ENCODE measurements at places on chromosomes 5 and 9.

DNA sequence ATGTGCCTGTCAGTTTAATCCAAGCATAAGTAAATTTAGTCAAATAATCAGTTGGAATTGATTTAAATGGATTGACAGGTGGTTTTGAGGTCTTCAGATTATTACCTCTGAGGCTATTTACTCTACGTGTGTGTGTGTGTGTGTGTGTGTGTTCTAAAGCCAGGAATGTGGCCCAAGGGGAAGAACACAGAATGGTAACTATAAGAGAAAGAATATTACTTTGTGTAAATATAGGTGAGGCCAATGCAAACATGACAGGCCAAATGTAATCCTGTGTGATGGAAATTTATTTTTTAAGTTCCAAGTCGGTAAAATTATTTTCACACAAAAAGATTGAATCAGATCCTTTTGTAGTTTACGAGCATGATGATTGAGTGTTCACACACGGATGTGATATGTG is 390.0 kb downstream of the PLK2 start:
- no peak for DNase-seq

DNA sequence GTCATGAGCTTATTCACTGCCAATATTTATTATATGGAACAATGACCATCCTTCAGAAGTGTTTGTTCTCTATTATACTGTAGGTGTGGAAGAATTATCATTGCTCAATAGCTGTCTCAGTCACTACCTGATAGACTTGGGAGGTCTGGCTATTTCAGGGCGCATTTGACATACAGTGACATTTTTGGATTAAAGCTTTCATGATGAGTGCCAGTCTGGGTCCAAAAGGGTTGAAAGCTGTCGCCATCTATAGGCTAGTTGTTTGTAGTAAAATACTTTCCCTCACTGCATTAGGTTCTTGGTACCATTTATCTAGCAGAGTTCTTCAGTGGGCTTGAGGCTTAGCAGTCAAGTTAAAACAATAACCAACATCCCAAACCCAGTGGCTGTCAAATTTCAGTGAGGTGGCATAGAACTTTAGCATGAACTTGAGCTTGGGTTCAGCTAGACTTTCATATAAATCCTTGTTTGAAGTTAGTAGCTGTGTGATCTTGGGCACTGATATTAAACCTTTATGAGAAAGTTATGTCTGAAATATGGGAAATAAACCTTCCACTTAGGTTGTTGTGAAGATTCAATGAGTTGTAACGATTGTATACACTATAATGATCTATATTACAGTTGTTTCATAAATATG is 110.5 kb upstream of the CDKN2B start:
- DNase-seq, result no peak

GRCh38 chr9:19754921-19755320 is 33.9 kb downstream of the SLC24A2 start:
- no peak for DNase-seq

GRCh38 chr5:175534070-175534932 is 55.9 kb downstream of the SFXN1 start:
- DNase-seq, result peak; percentile 75

GRCh38 chr5:15290953-15291352 is 209.0 kb upstream of the FBXL7 start:
- no peak for DNase-seq

DNA sequence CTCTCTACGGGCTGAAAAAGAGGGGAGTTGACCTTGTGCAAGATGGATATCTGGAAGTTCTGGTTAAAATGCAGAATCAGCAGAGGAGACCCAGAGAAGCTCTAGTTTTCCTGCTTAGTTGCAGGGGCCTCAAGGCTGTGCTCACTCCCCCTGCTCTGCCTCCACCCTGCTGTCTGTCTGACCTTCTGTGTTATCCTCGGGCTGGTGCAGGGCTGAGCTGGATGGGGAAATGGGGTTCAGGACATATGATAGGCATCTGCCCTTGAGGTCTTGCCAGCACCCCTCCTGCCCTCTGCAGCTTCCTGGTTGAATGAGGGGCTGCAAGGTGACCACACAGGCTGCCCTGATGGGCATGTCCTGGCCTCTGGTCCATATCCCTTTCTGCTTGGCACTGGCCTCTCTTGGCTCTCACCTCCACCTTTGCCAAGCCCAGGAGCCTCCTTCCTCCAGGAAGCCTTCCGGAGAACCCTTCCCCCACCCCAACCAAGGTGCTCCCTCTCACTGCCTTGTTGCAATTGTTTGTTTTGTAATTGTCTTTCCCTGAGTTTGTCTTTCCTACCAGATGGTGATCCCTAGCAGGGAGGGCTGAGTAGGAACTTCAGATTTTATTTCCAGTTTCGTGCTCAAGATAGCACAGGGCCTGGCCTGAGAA is 1.3 kb downstream of the TMEM268 start:
- no peak for DNase-seq

DNA sequence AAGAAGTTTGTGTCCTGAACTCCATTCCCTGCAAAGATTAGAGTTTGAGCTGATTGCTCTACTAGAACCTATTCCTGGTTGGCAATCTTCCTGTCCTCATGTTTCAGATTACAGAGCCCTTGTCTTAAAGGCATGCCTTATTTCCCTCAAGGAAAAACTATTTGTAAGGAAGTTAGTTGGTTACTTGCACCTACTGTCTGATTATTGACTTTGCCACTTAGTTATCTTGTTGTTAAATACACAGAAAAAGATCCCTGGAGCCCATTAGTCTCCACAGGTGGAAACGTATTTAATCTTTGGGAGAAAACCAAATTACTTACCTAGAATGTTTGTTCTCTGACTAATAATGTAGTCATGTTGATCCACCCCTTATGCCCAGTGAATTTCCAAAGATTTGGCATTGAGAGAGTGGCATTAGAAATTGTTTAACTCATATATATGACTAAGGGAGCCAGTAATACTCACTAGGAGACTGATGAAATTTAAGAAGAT is 132.3 kb upstream of the ELL2 start:
- DNase-seq, result no peak

- DNase-seq, result no peak
Observed at GRCh38 chr5:105812304-105812703, 1858.4 kb downstream of the EFNA5 start.

DNA sequence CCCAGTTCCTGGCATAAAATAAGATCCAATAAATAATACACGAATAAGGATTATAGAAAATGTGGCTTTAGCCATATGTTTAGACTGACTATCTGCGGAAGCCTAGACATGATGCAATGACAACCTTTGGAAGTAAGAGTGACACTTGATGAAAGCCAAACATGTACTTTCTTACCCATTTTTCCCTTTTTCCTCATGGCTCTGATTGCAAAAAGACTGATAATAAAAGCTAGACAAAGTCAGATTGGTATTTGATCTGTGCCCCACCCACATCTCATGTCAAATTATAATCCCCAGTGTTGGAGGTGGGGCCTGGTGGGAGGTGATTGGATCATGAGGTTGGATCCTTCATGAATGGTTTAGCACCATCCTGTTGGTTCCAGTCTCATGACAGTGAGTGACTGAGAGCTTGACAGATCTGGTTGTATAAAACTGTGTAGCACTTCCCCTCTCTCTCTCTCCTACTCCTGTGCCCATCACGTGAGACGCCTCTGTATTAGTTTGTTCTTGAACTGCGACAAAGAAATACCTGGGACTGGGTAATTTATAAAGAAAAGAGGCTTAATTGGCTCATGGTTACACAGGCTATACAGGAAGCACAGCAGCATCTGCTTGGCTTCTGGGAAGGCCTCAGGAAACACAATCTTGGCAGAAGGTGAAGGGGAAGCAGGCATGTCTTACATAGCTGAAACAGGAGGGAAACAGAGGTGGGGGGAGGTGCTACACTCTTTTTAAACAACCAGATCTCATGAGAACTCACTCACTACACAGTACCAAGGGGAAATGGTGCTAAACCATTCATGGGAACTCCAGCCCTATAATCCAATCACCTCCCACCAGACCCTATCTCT is 243.4 kb upstream of the PIK3R1 start:
- no peak for DNase-seq

- DNase-seq, result no peak
Observed at GRCh38 chr5:113128082-113128481, 151.5 kb downstream of the DCP2 start.

DNA sequence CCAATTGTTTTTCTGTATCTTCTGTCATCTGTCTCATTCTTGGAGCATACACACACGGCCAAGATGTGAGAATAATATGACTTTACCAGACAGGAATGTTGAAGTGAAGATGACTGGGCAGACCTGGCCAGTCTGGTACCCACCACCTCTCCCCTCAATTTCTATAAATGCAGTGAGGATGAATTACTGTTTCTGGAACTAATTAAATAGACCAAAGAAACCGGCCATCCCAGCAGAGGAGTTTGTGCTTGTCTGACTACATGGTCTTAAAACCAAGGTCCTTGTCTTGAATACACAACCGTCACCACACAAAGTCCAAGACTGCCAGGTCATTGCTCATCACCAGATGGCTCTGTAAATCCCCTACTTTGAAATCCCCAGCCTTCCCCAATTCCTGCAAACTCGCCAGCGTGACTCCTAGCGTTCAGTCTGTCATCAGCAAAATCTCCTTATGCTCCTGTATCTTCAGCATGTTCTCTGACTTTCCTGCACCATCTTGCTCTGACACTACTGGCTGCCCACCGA is 147.2 kb downstream of the PDE4D start:
- DNase-seq, result no peak

GRCh38 chr9:112601636-112602035 is 115.0 kb downstream of the KIAA1958 start:
- DNase-seq, result no peak

DNA sequence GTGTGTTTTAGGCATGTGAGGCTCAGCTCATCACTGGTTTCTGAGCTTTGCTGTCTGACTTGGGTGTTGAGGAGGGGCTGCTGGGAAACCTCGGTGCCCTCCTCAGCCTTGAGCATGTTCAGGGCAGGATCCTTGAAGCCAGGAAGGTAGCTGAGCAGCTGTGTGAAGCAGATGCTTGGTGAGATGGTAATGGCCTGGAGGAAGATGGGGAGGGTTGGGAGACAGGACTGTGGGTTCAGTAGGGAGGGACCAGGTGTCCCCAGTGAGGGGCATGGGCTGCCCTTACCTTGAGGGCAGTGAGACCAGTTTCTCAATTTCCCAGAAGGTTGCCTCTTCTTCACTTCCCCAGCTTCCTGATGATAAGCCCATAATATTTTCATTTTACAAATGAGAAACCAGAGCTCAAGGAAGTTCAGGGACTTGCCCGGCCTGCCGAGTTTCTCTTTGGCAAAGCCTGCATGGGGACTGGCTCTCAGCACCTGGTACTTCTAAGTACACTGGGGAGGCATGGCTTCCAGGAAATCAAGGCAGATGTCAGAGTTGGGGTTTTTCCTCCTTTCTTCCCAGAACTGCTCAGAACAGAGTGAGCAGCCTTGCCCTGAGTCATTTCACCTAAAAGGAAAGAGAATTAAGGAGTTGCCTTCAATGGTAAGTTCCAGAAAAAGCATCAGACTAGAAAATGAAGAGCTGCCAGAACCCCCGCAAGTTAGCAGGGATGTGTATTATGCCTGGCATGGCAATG is 225.7 kb downstream of the MAST4 start:
- no peak for DNase-seq

DNA sequence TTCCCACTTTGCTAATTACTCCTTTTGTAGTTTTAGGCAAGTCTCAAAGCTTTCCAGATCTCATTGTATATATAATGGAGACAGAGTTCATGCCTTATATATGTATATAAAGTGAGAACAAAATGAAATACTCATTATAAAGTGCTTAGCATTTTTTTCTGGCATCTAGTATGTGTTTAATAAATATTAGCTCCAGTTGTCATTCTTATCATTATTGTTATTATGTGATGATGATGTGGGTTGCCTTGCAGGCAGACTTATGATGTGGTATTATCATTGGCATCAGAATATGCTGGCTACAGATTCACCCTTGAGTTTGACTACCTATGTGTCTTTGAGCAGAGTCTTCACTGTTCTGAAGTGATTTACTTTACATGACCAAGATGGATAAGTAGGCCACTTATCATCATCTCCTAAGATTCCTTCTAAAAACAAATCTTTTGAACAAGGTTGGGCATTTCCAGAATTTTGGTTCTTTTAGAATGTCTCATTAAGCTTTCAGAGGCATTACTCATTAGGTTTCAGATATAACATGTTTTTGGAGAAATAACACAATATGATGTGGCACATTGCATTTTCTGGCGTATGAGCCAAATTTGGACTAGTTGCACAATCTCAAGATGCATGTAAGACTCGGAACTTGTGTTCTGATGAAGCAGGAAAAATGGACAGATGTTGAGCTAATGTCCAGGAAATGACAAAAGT is 145.6 kb upstream of the TNC start:
- DNase-seq, result no peak

GRCh38 chr9:136527131-136527530 is 18.7 kb downstream of the NOTCH1 start:
- no peak for DNase-seq

GRCh38 chr9:113376634-113377567 is at the start of gene HDHD3:
TSS of gene HDHD3 (minus strand) at chr9:113376986. CDS start at chr9:113374354, 2,632 bp downstream.
- peak; percentile 76 for DNase-seq

DNA sequence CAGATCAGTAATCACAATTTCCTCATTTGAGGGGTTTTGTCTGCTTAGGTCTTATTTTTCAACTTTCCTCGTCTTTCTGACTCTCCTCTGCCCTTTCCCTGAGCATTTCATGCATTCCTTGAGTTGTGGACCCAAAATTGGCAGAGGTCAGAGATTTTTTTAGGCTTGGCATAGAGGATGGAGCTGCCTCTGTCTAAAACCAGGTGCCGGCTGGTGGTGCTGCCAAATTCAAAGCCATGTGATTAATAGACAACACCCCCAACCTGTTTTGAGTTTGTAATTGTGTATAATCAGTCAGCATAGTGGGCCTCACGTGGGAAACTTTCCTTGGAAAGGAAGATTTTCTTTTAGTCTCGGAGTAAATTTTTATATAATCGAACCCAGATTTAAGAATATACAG is 39.6 kb downstream of the TJP2 start:
- no peak for DNase-seq

- DNase-seq, result no peak
Observed at GRCh38 chr9:14911046-14911445, 818 bp upstream of the FREM1 start.

DNA sequence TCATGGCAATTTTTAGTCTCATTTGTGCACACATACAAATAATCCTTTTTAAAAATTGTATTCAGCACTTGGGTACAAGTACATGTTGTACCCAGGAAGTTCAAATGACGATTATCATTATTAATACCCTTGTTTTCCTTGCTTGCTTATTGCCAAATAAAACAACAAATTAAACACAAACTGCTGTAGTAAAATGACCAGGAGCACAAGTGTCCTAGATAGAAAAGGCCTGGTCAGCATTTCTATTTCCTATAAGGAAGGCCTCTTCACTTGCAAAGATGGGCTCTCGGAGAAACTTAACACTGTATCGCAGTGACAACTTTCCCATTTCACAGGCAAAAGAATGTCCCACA is 34.7 kb upstream of the PLPP1 start:
- DNase-seq, result no peak

DNA sequence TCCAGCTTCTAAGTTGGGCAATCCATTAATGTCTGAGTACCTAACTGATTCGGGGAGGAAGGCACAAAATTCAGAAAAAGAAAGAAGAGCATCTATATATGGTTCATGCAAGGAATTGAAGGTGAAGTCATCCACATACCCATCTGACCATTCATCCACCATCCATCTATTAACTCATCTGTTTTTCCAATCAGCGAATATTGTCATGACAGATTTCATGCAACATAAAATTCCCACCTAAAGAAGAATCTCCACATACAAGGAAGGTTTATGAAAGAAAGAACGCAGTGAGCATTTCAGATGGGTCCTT is 164.7 kb downstream of the GRIA1 start:
- DNase-seq, result no peak

- peak; percentile 44 for DNase-seq
Observed at GRCh38 chr5:80057921-80058320, 22.8 kb downstream of the THBS4 start.

- no peak for DNase-seq
Observed at GRCh38 chr5:170393235-170393634, 4.1 kb upstream of the KCNMB1 start.

Data from right atrium auricular region (tissue), 2 donors.